ENCODE measurements at places on chromosomes 2 and 18.

DNA sequence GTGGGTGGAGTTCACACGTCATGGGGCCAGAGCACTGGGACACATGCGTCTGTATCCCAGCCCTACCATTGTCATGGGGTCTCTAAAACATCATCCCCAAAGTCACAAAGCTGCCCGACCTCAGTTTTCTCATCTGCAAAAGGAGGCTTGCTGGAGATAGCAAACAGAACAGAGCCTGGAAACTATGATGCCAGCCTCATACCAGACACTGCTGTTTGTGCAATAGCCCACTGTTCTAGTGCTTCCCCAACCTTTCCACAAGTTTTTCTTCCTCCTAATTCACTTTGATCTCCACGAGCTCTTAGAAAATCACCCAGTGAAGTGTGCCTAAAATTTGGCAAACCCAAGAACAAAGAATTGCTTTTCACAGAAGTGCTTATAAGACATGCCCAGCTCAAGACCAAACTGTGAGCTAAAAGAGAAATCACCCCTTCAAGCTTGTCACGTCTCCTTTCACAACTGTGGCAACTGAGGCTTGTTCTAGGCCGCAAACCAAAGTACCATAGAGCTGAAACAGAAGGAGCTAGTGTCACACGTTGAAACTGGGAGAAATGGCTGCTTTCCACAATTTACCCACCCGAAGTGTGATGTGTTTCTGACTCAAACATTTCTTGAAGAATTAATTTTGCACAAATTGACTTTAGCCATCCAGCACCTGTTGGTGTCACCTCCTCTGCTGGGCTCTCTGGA is 162.7 kb upstream of the ID2 start:
- DNase-seq: no peak

DNA sequence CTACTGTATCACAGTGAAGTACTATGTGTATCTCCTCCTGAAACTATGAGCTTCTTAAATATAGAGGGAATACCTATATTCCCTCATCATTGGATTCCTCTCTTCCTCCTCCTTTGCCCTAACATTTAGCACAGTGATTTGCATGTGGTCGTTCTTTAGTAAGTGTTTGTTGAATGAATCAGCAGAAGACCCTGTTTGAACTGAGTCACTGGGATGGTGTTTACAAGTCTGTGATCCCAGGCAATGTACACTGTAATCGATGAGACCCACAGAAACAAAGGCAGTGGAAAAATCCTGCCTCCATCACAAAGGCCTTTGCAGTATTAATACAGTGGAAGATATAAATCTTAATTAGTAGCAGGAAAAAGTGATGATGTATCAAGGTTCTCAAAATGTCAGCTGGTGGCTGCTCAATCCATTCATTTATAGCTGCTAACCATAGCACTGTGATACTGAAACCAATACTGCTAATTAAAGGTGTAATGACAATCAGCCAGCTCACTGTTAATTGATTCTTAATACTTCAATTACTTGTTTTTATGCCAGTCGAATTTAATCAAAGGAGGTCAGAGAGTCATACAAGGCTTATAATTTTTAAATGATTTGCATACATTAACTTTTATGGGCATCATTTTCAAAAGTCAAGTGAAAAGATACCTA is 20.8 kb upstream of the MYO3B start:
- no peak for DNase-seq

DNA sequence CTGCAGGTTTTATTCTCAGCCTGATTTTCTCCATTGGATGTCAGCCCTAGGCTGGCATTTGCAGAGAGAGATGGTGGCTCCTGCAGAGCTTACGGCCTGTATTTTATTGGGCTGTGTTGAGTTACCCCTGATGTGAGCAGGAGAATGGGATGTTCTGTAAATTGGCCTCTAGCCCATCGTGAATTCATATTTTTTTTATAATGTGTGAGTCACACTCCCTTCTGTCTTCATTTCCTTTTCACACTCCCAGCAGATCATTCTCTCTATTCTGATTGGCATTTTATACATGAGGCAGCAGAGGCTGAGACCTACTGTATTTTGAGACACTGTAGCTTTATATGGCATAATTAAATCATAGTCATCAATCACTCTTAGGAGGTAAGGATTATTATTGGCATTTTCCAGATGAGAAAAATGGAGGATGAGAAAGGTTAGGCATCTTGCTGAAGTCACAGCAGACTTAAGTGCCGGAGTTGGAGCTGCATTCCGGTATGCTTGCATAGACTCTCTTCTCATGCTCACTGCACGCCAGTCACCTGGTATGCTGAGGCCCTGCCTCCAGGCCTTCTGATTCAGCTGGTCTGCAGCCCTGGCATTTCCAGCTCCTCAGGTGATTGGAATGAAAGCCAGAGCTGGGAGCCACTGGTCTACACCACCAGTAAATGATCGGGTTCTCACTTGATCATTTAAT is 142.4 kb downstream of the NEDD4L start:
- DNase-seq: no peak

- DNase-seq: no peak
Observed at GRCh38 chr2:98463551-98463971, 18.9 kb downstream of the INPP4A start.

DNA sequence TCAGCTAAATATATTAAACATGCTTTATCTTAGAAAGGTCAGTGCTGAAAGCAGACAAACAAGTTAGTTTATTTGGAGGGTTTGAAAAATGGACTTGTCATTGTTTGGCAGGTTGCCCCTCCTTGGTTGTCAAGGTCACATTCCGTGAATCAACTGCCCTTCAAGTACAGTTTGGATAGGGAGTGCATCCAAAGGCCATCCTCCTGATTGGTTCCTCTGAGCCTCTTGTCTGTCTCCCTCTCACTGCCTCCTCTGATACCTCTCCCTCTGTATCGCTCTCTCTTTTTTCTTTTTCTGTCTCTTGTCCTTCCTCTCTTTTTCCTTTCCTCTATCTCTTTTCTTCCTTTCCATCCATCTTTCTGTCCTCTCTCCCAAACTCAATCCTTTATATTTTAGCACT is 5.4 kb downstream of the ITGAV start:
- DNase-seq: no peak
